ENCODE measurements at places on chromosomes 7 and 10. TPM values are rescaled to one million over a fixed set of nuclear protein-coding genes. Genes with fewer than 3 reads are reported as not detected.

DNA sequence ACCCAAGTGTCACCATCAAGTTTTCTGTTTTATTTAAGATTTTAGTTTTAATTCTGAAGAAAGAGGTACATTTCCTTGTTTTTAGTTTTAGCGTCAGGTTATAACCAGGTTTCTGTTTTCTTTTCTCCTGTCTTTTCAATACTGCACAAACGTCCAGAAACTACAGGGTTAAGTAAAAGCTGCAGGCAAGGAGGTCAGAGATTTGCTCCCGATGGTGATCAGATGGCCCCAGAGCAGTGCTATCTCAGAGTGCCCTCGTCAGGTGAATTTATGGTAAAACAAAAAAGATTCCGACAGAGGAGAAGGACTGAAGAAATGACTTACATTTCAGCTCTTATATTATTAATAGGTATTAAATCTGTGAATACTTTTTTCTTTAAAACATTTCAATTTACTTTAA lies 128.2 kb downstream of the STRA8 start:
- peaks cover 23% of the 10 kb centered on the region for H3K36me3 ChIP-seq
- no peak for DNase-seq
- H3K4me1 ChIP-seq, result no peaks in the 10 kb centered on the region
- H3K27me3 ChIP-seq, result no peaks in the 10 kb centered on the region
- H3K27ac ChIP-seq, result no peak overlapping the region

GRCh38 chr10:88899886-88900285 lies 19.8 kb downstream of the STAMBPL1 start:
- peak; percentile 49 for DNase-seq
- H3K4me3 ChIP-seq, result no peak overlapping the region
- peaks cover 45% of the 10 kb centered on the region for H3K4me1 ChIP-seq
- H3K27me3 ChIP-seq, result no peaks in the 10 kb centered on the region
- peaks cover 18% of the 10 kb centered on the region for H3K36me3 ChIP-seq

- no peak overlapping the region for H3K27ac ChIP-seq
- H3K4me1 ChIP-seq, result no peaks in the 10 kb centered on the region
- H3K4me3 ChIP-seq, result no peak overlapping the region
- H3K27me3 ChIP-seq, result no peaks in the 10 kb centered on the region
- no peaks in the 10 kb centered on the region for H3K36me3 ChIP-seq
Observed at GRCh38 chr10:12566161-12567115, 217.1 kb downstream of the CAMK1D start.

GRCh38 chr10:110691139-110691538 lies 47.0 kb downstream of the RBM20 start:
- H3K4me1 ChIP-seq, result no peaks in the 10 kb centered on the region
- H3K27me3 ChIP-seq, result no peaks in the 10 kb centered on the region
- no peak overlapping the region for H3K27ac ChIP-seq

- no peaks in the 10 kb centered on the region for H3K4me1 ChIP-seq
- no peaks in the 10 kb centered on the region for H3K27me3 ChIP-seq
- no peak overlapping the region for H3K27ac ChIP-seq
- H3K4me3 ChIP-seq, result no peak overlapping the region
- no peaks in the 10 kb centered on the region for H3K36me3 ChIP-seq
Observed at GRCh38 chr7:138186951-138187351, 110.7 kb downstream of the AKR1D1 start.

DNA sequence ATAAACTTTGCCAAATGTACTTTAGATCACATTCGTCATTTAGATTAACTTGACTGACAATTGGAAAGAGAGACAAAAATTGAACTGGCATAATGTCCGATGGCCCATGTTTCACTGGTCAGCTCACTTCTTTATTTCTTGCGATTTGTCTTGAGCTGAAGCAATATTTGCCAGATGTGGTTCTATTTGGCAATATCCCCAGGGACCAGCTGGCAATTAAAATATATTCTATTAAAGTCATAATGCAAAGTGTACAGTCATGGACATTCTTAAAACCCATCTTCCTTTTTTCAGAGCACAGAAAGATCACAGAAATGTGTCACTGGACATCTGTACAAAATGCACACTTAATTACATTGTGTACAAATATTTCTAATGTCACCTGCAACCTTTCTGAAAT lies 26.3 kb downstream of the NEBL start:
- no peak overlapping the region for H3K4me3 ChIP-seq
- no peaks in the 10 kb centered on the region for H3K4me1 ChIP-seq
- no peaks in the 10 kb centered on the region for H3K27me3 ChIP-seq
- no peak for DNase-seq

DNA sequence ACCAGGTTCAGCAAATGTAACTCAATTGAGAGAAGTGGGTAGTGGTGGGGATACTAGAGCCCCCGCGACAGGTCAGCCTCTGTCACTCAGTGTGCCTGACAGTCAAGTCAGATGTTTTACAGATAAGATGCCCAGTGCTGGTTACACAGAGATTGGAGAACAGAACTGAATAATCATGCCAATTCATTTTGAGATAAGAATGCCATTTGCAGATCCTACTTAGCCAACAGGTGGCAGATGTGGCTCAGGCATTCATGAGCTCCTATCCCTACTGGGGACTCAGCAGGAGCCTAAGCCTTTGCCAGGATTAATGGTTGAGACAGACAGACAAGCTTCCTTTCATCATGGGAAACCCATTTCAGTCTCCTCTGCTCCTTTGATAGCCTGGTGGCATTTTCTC lies 137.8 kb downstream of the MAPK8 start:
- no peaks in the 10 kb centered on the region for H3K27me3 ChIP-seq
- no peaks in the 10 kb centered on the region for H3K36me3 ChIP-seq

- no peak overlapping the region for H3K27ac ChIP-seq
- no peak overlapping the region for H3K4me3 ChIP-seq
- DNase-seq, result no peak
Observed at GRCh38 chr10:73410897-73411296, 3.0 kb downstream of the ANXA7 start.

- H3K27ac ChIP-seq, result no peak overlapping the region
- no peak for DNase-seq
- no peaks in the 10 kb centered on the region for H3K4me1 ChIP-seq
- no peaks in the 10 kb centered on the region for H3K36me3 ChIP-seq
Observed at GRCh38 chr10:91668913-91669312, 36.0 kb upstream of the PPP1R3C start.

DNA sequence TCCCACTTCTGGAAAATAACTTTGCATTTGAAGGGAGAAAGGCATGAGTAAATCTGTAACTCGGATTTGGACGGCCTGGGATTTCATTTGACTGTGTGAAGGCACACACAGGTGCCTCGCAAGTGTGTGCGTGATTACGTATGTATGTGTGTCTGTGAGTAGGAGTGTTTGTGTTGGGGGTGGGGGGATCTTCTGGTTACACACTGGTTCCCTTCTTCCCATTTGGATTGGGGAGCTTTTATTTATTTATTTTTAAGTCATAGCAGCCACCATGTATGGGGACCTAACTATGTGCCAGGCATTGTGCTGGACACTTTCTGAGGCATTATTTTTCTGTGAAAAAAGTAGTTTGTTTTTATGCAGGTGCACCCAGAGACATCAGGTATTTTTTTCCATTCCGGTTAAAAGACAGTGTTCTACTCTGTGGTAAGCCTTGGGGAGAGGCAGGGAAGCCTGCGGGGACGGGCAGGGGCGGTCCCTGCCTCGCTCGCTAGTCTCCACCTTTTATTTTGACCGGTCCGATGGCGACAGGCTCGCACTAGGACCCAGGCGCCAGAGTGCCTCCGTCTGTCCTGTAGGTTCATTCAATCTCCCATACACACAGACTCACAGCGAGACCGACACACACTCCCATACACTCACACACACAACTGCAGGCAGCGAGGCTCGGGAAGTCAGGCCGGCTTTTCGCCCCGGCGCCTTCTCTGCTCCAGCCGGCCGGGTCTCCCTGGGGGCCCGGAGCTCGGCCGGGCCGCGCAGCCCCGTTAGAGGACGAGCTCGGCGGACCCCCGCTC lies at the start of gene MXI1:
Gene MXI1 (plus strand): TSS at position 595 of the 794 bp plus-strand sequence. CDS start 204 bp downstream, outside the sequence.
- no peaks in the 10 kb centered on the region for H3K27me3 ChIP-seq
- no peaks in the 10 kb centered on the region for H3K36me3 ChIP-seq
- H3K4me1 ChIP-seq, result peaks cover 9% of the 10 kb centered on the region
- peak within 1 kb of the TSS; percentile 95 for H3K27ac ChIP-seq
- H3K4me3 ChIP-seq, result peak within 1 kb of the TSS; percentile 73
- DNase-seq, result peak; percentile 93

DNA sequence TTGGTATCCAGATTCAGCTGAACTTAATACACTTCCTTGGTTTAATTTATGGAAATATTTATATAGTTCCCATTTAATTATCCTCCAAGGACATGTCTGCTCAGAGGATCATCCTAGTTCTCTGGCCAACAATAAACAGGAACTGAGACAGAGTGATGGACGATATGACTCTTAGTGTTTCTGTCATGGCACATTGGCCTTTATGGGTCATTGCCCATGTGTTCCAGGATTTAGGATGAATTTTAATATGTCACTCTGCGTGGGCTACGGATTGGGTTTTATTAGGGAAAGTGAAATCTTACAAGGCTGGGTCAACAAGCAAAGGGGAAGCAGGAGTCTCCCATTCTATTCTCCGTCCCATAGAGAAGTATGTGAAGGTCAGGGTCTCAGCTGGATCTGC lies 18.8 kb upstream of the TNPO3 start:
- H3K4me3 ChIP-seq, result no peak overlapping the region
- H3K36me3 ChIP-seq, result no peaks in the 10 kb centered on the region
- DNase-seq, result no peak
- no peak overlapping the region for H3K27ac ChIP-seq
- no peaks in the 10 kb centered on the region for H3K4me1 ChIP-seq
- peaks cover 10% of the 10 kb centered on the region for H3K27me3 ChIP-seq

DNA sequence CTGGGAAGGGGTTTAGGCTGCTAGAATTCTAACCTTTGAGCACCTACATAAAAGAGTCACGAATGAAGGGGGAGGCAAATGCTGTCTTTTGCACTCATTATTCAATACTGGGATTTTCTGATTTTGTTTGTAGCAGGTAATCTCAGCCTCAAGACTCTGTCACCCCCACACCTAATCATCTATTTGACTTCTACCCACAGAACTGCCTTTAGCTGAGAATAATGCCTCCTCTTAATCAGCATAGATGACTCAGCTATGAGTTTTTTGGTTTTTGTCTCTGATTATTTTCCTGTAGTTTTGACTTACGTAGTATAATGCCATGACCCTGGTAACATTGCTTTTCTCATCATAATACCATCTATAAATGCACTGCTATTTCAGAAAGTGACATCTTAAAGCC lies 42.7 kb upstream of the CACNB2 start:
- H3K36me3 ChIP-seq, result no peaks in the 10 kb centered on the region
- H3K4me3 ChIP-seq, result no peak overlapping the region
- no peaks in the 10 kb centered on the region for H3K27me3 ChIP-seq

GRCh38 chr10:61751599-61751998 lies 88.9 kb downstream of the CABCOCO1 start:
- no peaks in the 10 kb centered on the region for H3K36me3 ChIP-seq
- H3K4me3 ChIP-seq, result no peak overlapping the region
- peak overlapping the region; percentile 60 for H3K27ac ChIP-seq
- no peak for DNase-seq
- no peaks in the 10 kb centered on the region for H3K27me3 ChIP-seq

GRCh38 chr7:389911-390601 lies 100.1 kb downstream of the FOXL3 start:
- H3K4me3 ChIP-seq, result no peak overlapping the region
- peak; percentile 24 for DNase-seq
- H3K4me1 ChIP-seq, result no peaks in the 10 kb centered on the region
- H3K27me3 ChIP-seq, result peaks cover 6% of the 10 kb centered on the region
- H3K27ac ChIP-seq, result no peak overlapping the region
- H3K36me3 ChIP-seq, result no peaks in the 10 kb centered on the region

The CTAGE4 gene
- 1.4 TPM for polyA plus RNA-seq

The ANKRD61 gene
- not detected for polyA plus RNA-seq

The SLIT1 gene
- 0.15 TPM for polyA plus RNA-seq

The CD36 gene
- polyA plus RNA-seq, result 11.3 TPM

The ASB10 gene
- not detected for polyA plus RNA-seq

The IGFBP3 gene
- polyA plus RNA-seq, result 45.4 TPM

The VTI1A gene
- polyA plus RNA-seq, result 8.1 TPM

The GRM3 gene
- polyA plus RNA-seq, result not detected

The SPDYE8 gene
- not detected for polyA plus RNA-seq

The WEE2 gene
- polyA plus RNA-seq, result not detected

The PARG gene
- 5.5 TPM for polyA plus RNA-seq

The CUBN gene
- 0.12 TPM for polyA plus RNA-seq

The CNTNAP2 gene
- 0.31 TPM for polyA plus RNA-seq

The HOXA2 gene
- 1.2 TPM for polyA plus RNA-seq

Measured in stomach (tissue), 19 donors.